Activated T-cell treated with anti-CD3 and anti-CD28 coated beads, Interleukin-2, amount 50 U/mL, for 24 hours (primary cell): ENCODE measurements at places on chromosomes 12 and 14.

DNA sequence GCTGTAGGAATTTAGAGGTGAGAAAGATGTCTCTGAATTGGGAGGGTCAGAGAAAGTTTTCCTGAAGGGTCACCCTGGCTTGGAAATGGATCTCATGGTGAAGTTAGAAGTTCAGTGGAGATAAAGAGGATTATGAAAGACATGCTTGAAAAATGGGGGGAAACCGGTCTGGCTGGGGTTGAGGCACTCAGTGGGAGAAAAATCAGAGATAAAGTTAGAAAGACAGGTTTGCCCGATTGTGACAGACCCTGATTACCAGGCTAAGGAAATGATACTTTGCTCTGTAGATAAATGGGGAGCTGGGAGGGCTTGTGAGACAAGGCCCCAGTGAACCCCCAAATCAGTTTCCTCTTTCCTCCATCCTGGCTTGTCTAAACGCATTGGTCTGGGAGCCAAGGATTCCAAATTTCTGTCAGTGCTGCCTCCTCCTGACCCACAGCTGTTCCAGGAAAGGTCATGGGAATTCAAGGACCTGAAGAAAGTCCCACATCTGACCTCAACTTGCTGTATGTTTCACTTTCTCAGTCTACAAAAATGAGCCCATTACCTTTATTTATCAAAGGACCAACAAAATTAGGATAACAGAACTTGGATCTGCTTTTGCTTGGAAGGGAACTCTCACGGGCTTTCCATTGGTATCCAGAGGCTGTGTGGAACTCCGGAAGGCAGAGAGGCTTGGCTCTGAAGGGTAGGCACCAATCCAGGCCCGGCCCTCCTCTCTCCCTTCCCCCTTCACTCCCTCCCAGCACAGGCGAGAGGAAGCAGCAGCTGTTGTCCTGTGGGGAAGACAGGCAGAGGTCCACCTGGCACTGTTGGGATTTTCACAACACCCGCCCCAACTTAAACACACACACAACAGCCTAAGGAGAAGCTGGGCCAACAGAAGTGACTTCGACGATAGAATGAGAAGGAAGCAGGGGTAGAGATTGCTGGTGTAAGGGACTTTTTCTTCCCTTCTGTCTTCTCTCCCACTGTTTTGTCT lies 3.4 kb upstream of the RNASE7 start:
- DNase-seq, result no peak

DNA sequence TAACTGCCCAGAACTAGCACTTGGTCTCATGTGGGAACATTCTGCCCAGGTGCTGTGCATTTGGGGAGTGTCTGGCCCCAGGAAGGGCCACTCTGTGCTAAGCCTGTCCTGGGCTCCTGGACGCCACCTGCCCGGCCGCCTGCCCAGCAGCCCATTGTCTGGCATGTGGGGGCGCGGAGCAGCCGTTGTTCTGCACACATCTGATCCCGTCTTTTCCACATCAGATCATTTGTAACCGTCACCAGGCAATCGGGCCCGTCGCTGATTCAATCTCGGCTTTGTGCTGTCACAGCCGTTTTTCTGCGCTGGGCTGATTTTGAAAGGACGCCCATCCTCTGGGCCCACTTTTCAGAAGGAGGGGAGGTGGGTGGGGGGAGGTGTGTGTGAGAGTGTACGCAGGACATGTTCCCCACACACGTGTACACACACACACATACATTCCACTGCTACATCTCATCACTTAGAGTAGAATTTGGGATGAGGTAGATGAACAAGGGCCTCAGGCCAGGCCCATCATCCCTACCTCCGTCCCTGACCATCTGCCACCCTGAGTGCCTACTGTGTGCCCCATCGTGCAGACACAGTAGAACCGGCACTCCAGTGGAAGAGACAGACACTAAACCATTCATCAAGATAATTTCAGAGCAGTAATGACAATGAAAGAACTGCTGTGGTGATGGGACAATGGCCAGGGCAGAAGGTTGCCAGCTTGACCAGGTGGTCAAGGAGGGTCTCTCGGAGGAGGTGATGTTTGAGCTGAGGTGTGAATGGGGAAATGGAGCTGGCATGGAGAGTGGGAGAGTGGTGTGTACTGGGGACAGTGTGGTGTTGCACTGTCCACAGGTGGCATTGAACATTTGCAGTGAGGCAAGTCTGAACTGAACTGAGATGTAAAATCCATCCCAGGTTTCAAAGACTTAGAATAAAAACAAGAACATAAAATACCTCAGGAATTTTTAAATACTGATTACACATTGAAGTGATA lies 19.0 kb downstream of the FAM222A start:
- no peak for DNase-seq

GRCh38 chr12:9668161-9669018 lies 1.1 kb upstream of the CLEC2D start:
- DNase-seq, result no peak

GRCh38 chr14:65074449-65075150 lies 27.7 kb downstream of the MAX start:
- DNase-seq, result no peak

- DNase-seq, result no peak
Observed at GRCh38 chr12:92952394-92952793, 23.3 kb upstream of the EEA1 start.

DNA sequence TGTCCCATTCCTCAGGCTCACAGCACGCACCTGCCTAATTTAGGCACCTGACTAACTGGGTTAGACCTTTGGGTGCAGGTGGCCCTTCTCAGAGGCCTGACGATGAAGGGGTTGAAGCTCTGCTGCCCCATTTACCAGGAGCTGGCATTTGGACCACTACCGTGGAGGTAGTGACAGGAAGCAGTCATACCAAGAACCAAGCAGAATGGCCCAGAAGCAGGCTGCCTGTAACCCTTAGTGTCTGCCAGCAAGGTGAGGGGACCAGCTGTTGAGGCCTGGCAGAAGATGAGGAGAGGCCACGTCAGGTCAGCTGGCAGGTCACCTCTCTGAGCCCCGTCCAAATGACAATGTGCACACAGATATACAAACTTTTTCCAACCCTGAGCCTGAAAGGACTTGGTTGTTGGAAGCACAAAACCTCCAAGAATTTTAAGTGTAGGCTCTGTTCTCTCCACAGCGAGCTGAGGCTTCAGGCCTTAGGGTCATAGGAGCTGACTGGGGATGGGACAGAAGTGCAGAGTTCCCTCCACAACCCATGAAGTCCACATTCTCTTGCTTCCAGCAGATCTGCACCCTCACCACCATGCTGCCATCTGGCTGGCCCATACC lies 23.1 kb downstream of the VASH1 start:
- DNase-seq, result no peak

- no peak for DNase-seq
Observed at GRCh38 chr12:28129031-28129430, 61.2 kb upstream of the CCDC91 start.

GRCh38 chr12:1373901-1374735 lies 220.3 kb downstream of the FBXL14 start:
- DNase-seq, result no peak

DNA sequence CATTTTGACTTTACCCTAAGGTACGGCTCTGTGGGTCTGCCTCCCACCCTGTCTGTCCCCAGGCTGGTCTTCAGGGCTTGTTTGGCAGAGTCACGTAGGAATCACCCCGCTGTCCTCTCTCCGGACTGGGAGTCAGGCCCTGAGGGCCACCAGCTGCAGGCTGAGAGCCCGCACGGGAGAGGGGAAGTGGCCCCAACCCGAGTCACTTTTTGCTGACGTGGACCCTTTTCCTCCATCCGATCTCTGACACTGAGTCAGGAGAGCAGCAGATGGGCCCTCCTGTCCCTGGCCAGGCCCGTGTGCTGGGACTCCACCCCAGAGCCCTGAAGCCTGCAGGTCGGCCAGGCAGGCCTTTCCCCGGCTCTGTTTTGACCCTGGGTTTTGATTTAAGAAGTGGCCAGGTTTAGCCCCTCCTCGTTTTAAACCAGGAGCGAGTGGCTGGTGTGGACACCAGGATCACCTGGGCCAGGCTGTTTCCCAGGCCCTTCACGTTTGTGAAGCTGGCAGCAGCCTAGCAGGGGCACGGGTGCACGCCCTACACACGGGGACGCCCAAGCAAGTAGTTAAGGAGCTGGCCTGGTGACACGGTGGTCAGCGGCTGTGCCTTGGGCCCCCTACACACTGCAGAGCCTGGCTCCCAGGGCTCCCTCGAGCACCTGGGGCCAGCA lies 12.5 kb upstream of the TEX22 start:
- no peak for DNase-seq

DNA sequence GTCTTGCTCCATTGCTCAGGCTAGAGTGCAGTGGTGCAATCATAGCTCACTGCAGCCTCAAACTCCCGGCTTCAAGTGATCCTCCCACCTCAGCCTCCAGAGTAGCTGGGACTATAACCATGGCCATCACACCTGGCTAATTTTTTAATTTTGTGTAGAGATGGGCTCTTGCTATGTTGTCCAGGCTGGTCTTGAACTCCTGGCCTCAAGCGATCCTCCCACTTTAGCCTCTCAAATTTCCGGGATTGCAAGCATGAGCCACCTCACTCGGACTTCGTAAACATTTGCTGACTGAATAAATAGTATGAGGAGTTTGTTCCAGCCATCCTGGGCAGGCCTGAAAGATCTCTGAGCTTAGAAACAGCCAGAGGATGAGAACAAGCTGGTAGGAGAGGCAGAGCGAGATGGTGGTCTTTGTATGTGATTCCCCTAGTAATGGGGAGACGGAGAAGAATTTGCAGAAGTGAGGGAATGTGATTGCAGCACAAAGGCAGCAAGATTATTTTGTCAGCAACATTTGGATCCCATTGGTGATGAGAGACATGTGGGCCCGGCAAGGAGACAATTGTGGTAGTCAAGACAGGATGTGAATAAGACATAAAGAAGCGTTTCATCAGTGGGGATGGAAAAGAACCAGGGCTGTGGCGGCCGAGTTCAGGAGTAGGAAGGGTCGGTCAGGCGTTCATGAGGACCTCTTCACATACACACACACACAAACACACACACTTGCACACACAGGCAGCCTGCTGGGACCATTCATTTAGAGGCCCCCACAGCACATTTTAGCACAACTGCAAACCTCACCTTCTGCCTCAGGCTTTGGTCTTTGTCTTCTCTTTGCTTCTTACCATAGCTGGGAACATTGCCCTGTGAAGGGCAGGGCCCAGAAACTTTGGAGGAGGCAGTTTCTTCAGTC lies 155.5 kb downstream of the ZFP36L1 start:
- no peak for DNase-seq

DNA sequence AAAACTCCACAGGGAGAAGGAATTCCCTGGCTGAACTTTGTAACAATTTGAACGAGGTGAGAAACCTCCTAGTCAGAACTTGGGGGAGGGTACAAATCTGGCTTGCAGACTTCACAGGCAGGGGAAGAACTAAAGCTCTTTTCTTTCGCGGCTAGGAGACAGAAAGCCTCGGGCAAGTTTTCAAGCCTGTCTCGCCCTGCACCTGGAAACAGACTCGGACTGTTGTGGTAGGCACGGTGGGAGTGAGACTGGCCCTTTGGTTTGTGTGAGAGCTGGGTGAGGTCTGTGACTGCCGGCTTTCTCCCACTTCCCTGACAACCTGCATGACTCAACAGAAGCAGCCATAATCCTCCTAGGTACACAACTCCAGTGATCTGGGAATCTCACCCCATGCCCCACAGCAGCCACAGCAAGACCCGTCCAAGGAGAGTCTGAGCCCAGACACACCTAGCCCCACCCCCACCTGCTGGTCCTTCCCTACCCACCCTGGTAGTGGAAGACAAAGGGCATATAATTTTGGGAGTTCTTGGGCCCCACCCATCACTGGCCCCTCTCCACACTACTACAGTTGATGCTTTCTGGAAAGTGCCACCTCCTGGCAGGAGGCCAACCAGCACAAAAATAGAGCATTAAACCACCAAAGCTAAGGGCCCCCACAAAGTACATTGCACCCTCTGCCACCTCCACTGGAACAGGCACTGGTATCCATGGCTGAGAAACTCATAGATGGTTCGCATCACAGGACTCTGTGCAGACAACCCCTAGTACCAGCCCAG lies 102.7 kb upstream of the ST8SIA1 start:
- no peak for DNase-seq

GRCh38 chr12:14614704-14615121 lies 47.0 kb upstream of the PLBD1 start:
- no peak for DNase-seq

DNA sequence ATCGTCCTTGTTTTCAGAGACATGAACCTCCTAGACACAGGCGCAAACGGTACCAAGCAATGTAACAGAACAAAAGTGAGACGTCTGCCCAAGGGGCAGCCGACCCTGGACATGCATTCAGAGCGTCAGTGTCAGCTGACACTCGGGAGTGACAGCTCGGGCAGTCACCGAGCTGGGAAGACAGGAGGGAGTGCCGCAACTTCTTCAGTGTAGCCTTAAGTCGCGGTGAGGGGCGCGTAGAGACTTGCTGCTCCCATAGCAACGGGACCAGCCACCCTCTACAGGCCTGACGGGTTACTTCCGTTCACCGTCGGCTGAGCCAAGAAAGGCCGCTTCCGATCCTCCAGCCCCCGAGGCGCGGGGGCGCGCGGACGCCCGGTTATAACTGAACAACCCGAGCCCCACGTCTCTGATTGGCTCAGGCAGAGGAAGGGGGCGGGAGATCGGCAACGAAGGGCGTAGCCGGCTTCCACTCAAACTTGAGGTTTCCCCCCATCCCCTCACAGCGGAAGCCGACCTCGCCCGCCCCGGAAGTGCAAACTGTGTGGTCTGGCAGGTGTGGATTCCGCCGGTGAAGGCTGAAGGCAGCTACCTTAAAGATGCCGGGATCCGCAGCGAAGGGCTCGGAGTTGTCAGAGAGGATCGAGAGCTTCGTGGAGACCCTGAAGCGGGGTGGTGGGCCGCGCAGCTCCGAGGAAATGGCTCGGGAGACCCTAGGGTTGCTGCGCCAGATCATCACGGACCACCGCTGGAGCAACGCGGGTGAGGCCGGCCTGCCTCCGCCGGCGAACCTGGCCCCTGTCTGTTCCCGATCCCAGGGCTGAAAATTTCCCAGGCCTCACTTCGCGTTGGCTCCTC lies at the start of gene EIF2B2:
Gene EIF2B2 (plus strand): TSS at position 530 of the 858 bp plus-strand sequence. CDS start 70 bp downstream, at position 600.
- peak; percentile 99 for DNase-seq

- no peak for DNase-seq
Observed at GRCh38 chr12:28108599-28108998, 81.7 kb upstream of the CCDC91 start.

DNA sequence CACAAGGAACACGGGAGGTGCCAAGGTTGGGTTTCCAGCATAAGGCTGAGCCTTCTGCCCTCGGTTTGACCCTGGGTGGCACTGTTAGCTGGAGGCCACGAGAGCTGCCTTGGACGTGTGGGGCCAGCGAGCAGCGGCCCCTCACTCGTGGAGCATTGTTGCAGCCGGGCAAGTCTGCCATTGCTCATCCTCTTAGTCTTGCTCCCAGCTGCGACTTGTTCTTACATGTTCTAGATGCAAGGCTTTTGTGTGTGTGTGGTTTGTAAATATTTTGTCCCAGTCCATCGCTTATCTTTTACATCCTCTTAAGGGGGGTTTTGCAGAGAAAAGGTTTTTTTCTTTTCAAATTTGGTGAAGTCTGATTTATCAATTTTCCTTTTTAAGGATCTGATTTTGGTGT lies 21.1 kb upstream of the C1S start:
- DNase-seq, result no peak

DNA sequence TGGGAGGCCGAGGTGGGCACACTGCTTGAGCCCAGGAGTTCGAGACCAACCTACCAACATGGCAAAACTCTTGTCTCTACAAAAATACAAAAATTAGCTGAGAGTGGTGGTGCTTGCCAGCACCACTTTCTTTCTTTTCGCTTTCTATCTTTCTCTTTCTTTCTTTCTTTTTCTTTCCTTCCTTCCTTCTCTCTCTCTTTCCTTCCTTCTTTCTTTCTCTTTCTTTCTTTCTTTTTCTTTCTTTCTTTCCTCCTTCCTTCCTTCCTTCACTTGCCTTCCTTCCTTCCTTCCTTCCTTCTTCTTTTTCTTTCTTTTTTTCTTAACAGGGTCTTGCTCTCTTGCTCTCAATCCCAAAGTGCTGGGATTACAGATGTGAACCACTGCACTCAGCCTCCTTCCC lies 66.8 kb downstream of the HSD17B6 start:
- no peak for DNase-seq
